Activated T-cell treated with anti-CD3 and anti-CD28 coated beads for 1 hour (primary cell): ENCODE measurements at places on chromosomes 11 and 22.

DNA sequence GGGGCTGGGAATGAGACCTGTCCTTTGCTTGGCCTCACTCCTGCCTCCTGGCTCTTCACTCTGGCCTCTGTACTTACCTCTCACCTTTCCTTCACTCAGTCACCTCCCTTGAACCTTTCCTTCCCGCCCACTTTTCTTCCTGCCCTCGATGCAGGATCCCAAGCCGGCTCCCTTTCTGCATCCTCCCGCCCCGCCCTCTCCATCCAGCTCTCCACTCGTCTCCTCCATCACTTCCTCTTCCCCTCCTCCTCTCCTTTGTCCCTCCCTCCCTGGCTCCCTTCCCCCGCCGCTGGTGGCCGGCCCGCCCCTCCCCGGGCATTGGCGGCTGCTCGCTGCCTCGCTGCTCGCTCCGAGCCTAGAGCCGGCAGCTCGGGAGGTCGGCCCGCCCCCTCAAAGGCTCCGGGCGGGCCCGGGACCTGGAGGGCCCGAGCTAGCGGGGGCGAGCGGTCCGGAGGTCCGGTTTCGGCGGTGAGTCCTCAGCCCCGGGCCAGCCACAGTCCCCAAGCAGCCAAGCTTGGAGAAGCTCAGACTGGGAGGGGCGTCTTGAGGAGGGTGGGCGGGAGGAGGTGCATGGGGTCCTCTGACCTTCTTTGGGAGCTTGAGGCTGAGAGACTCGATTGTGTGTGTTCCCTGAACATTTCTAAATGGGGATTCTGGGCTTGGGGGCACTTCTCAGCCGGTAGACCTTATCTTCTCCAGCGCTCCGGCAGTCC, 13.8 kb downstream of the PHLDB1 start:
- no peak for DNase-seq

- DNase-seq: no peak
Measured at GRCh38 chr11:14529321-14529720, 9.1 kb upstream of the PSMA1 start.

- DNase-seq: no peak
Measured at GRCh38 chr22:17974087-17974486, 50.3 kb downstream of the MICAL3 start.

- no peak for DNase-seq
Measured at GRCh38 chr11:45025716-45026492, 75.2 kb upstream of the TP53I11 start.

GRCh38 chr22:36900880-36901279, 12.5 kb upstream of the CSF2RB start:
- no peak for DNase-seq

- no peak for DNase-seq
Measured at GRCh38 chr22:36761553-36762240, 14.2 kb downstream of the IFT27 start.

GRCh38 chr11:45163956-45164575, 17.6 kb downstream of the PRDM11 start:
- DNase-seq: no peak
